ENCODE measurements at places on chromosomes 12 and 14. TPM values are rescaled to one million over a fixed set of nuclear protein-coding genes. Genes with fewer than 3 reads are reported as not detected.
A peak's percentile ranks its signal among the peaks of the same experiment; 100 is the strongest.

DNA sequence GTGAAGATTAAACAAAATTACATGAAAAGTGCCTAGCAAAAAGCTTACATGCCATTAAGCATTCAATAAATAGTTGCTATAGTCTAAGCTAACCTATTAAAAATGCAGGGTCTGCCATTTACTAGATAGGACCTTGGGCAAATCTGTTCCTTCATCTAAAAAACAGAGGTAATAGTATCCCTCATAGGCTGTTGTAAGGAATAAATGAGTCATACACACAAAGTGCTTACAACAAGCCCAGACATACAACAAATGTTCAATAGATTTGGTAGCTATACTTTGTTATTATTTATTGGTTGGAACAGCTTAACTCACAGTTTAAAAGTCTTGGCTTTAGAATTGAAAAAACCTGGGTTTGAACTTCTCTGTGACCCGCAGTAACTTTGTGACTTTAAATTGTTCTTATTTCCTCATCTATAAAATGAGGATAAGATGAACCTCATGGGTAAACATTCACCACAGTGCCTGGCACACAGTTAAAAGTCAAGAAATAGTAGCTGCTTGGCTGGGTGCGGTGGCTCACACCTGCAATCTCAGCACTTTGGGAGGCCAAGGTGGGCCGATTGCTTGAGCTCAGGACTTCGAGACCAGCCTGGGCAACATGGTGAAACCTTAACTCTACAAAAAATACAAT, 24.7 kb downstream of the HEATR5A start:
- peaks cover 8% of the 10 kb centered on the region for H3K36me3 ChIP-seq
- DNase-seq = no peak
- H3K27ac ChIP-seq = no peak overlapping the region
- H3K27me3 ChIP-seq = no peaks in the 10 kb centered on the region
- H3K4me1 ChIP-seq = no peaks in the 10 kb centered on the region

GRCh38 chr12:15757553-15758255, 31.5 kb downstream of the EPS8 start:
- no peaks in the 10 kb centered on the region for H3K27me3 ChIP-seq
- no peak for DNase-seq
- H3K27ac ChIP-seq = no peak overlapping the region
- H3K4me1 ChIP-seq = no peaks in the 10 kb centered on the region

GRCh38 chr14:30620178-30620577, 1.9 kb upstream of the SCFD1 start:
- no peak for DNase-seq
- no peaks in the 10 kb centered on the region for H3K36me3 ChIP-seq
- no peaks in the 10 kb centered on the region for H3K27me3 ChIP-seq
- H3K4me3 ChIP-seq = no peak overlapping the region
- H3K4me1 ChIP-seq = no peaks in the 10 kb centered on the region
- H3K27ac ChIP-seq = no peak overlapping the region

DNA sequence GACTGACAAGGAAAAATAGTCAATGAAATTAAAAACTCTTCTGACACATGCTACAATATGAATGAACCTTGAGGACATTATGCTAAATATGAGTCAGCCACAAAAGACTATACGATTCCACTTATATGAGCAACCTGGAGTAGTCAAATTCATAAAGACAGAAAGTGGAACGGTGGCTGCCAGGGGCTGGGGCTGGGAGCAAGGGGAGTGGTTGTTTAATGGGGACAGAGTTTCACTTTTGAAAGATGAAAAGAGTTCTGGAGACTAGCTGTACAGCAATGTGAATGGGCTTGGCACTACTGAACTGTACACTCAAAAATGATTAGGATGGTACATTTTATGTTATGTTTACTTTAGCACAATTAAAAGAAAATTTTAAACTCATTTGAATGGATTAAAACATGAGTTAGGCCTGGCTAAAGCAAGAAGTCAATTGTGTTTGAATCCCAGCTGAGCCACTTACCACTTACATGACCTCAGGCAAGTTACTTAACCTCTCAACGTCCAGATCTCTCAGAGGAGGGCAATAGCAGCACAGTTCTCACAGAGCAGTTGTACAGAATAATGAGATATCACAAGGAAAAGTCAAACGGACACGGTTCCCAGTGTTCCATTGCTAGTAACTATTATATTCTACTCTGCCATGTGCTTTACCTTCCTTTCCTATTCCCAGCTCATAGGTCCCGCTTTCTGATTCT, 102.5 kb downstream of the SPTSSA start:
- no peaks in the 10 kb centered on the region for H3K27me3 ChIP-seq
- no peaks in the 10 kb centered on the region for H3K36me3 ChIP-seq
- H3K4me1 ChIP-seq = no peaks in the 10 kb centered on the region
- no peak for DNase-seq
- H3K4me3 ChIP-seq = no peak overlapping the region
- peak overlapping the region; percentile 16 for H3K27ac ChIP-seq

- DNase-seq = no peak
- peak overlapping the region; percentile 60 for H3K4me3 ChIP-seq
- no peaks in the 10 kb centered on the region for H3K36me3 ChIP-seq
- H3K27ac ChIP-seq = no peak overlapping the region
- no peaks in the 10 kb centered on the region for H3K4me1 ChIP-seq
These were observed 78.7 kb downstream of the NEDD1 start for GRCh38 chr12:96985515-96986362.

GRCh38 chr12:28955491-28955890, 193.6 kb upstream of the FAR2 start:
- H3K4me3 ChIP-seq = no peak overlapping the region
- H3K4me1 ChIP-seq = peaks cover 8% of the 10 kb centered on the region

DNA sequence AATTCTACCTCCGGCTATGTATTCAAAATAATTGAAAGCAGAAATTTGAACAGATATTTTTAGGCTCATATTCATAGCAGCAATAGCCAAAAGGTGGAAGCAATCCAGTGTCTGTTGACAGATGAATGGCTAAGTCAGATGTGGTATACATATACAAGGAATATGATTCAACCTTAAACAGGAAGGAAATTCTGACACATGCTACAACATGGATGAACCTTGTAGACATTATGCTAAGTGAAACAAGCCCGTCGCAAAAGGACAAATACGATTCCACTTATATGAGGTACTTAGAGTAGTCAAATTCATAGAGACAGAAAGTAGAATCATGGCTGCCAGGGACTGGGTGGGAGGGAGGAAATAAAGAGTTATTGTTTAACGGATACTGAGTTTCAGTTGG, 331.6 kb downstream of the PCNX1 start:
- no peaks in the 10 kb centered on the region for H3K36me3 ChIP-seq
- no peaks in the 10 kb centered on the region for H3K27me3 ChIP-seq
- H3K27ac ChIP-seq = no peak overlapping the region
- no peak overlapping the region for H3K4me3 ChIP-seq
- no peak for DNase-seq

Gene CLMN
- total RNA-seq = 48.5 TPM

Gene DTX1
- 46.6 TPM for total RNA-seq
